Lung (tissue), 17 donors: ENCODE measurements at places on chromosomes 12 and 14.
A peak's percentile ranks its signal among the peaks of the same experiment; 100 is the strongest.

- H3K36me3 ChIP-seq: no peaks in the 10 kb centered on the region
- no peak overlapping the region for H3K4me3 ChIP-seq
These were observed 172.4 kb upstream of the IGF1 start for GRCh38 chr12:102652645-102653313.

DNA sequence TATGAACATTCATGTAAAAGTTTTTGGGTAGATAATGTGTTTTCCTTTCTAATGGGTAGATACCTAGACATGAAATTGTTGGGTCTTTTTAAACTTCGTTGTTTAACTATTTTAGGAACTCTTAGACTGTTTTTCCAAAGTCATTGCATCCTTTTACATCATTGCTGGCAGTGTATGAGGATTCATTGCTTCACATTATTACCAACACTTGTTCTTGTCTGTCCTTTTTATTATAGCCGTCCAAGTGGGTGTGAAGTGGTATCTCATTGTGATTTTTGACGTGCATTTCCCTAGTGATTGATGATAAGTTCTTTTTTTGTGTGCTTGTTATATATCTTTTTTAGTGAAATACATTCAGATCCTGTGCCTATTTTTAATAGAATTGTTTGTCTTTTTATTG is 39.4 kb downstream of the USP15 start:
- H3K4me1 ChIP-seq: no peaks in the 10 kb centered on the region
- H3K36me3 ChIP-seq: peaks cover 21% of the 10 kb centered on the region
- H3K27ac ChIP-seq: no peak overlapping the region
- H3K4me3 ChIP-seq: no peak overlapping the region
- no peak for DNase-seq

DNA sequence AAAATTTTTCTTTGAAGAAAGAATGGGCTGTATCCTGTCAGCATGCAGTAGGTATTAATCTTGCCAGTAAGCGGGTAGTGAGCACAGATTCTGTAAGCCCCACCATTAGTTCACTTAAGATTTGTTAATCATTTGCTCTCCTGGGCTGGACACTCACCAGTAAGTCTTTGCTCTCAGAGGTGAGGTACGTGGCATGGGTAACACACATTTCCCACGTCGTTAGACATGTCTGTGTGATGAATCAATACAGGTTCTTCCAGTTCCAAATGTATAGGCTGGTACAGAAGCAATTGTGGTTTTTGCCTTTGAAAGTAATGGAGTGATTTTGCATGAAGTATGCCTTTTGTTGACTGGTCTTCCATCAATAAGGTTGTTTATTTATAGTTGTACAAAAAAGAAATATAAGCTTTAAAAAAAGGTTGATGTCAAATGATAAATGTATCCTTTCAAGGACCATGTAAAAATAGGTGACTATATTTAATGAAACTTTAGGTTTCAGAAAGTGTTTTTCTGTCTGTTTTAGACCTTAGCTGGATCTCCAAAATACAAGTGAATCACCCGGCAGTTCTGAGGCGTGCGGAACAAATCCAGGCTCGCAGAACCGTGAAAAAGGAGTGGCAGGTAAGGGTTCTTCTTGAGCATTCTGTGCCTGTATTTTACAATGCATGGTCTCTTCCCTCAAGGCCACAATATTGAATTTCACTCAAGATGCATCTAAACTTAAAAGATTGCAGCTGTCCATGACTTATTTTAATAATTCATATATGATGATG is 45.5 kb downstream of the DERA start:
- no peak overlapping the region for H3K27ac ChIP-seq
- no peak overlapping the region for H3K4me3 ChIP-seq
- H3K27me3 ChIP-seq: no peaks in the 10 kb centered on the region
- peaks cover 4% of the 10 kb centered on the region for H3K4me1 ChIP-seq
- DNase-seq: peak; percentile 19

DNA sequence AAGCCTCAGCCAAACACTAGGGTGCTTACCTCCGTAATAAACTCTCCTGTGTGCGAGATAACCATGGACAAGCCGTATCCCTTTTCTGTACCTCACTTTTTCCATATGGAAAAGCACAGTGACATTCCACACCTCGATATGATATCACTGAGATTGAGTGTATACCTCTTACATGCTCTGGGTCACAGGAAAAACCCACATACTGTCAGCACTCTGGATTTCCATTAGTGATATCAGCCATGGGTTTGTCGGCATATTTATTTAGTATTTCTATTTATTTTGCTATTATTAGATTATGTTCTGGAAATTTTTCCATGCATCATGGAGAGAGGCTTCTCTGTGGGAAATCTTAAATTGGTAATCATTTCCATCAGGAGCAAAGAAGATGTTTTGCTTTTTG is 28.0 kb upstream of the DAAM1 start:
- H3K27ac ChIP-seq: no peak overlapping the region
- H3K27me3 ChIP-seq: no peaks in the 10 kb centered on the region
- DNase-seq: no peak
- no peak overlapping the region for H3K4me3 ChIP-seq

DNA sequence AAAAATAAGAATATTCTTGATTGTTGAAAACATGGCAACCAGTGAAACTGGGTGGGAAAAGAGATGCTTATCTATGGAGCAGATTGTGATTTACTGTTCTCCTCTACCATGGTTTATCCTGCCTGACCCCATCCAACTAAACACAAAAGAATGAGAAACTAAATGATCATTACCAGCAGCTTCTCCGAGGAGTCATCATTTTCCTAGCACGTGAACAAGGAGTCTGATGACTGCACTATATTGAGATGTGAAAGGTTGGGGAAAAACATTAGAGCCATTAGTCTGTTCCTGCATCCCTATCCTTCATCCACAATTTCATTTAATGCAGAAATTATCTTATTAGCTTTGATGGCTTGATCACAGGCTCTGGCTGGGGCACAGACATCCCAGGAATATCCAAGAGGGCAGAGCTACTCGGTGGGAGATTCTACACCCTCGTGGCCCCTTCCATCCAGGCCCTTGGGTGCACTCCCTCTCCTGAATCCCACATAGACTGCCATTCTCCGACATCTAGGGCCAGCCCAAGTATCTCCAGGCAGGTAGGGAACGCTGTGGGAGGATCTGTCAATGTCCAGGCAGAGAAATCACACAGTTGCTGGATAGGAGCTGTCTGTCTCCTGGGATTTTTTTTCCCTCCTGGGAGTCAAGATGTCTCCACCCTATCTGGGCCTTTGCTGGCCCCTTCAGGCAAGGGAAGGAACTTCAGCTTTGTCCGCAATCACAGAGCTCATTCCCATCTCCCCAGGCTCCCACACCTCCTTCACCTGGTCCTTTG is 43.3 kb upstream of the DHRS4 start:
- H3K27me3 ChIP-seq: no peaks in the 10 kb centered on the region
- H3K27ac ChIP-seq: no peak overlapping the region
- DNase-seq: peak; percentile 53
- no peak overlapping the region for H3K4me3 ChIP-seq
- no peaks in the 10 kb centered on the region for H3K4me1 ChIP-seq

GRCh38 chr14:35339761-35340406 is 47.7 kb downstream of the PSMA6 start:
- no peaks in the 10 kb centered on the region for H3K27me3 ChIP-seq
- peaks cover 39% of the 10 kb centered on the region for H3K4me1 ChIP-seq
- H3K27ac ChIP-seq: peak overlapping the region; percentile 85
- DNase-seq: peak; percentile 53

DNA sequence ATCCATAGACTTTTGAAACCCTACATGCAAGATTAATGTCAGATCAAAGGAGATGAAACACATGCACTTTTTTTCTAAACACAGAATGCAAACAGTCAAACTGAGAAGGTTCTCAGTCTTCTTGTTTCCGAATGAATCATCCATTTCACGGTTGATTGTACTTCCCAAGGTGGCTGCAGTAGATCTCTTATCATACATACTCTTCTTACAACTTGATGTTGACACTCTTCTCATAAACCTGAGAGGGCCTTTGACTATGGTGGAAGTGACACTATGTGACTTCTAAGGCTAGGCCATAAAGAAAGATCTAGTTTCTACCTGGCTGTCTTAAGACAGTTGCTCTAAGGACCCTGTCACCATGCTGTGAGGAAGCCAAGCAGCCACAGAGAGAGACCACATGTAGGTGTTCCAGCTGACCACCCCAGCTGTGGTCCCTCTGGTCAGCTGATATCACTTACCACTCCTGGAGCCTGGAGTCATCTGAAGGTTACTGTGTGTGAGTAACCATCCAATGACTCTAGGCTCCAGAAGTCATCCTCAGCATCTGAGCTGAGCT is 67.2 kb upstream of the HMGA2 start:
- H3K4me1 ChIP-seq: no peaks in the 10 kb centered on the region
- no peaks in the 10 kb centered on the region for H3K36me3 ChIP-seq
- no peaks in the 10 kb centered on the region for H3K27me3 ChIP-seq
- DNase-seq: no peak
- no peak overlapping the region for H3K27ac ChIP-seq

DNA sequence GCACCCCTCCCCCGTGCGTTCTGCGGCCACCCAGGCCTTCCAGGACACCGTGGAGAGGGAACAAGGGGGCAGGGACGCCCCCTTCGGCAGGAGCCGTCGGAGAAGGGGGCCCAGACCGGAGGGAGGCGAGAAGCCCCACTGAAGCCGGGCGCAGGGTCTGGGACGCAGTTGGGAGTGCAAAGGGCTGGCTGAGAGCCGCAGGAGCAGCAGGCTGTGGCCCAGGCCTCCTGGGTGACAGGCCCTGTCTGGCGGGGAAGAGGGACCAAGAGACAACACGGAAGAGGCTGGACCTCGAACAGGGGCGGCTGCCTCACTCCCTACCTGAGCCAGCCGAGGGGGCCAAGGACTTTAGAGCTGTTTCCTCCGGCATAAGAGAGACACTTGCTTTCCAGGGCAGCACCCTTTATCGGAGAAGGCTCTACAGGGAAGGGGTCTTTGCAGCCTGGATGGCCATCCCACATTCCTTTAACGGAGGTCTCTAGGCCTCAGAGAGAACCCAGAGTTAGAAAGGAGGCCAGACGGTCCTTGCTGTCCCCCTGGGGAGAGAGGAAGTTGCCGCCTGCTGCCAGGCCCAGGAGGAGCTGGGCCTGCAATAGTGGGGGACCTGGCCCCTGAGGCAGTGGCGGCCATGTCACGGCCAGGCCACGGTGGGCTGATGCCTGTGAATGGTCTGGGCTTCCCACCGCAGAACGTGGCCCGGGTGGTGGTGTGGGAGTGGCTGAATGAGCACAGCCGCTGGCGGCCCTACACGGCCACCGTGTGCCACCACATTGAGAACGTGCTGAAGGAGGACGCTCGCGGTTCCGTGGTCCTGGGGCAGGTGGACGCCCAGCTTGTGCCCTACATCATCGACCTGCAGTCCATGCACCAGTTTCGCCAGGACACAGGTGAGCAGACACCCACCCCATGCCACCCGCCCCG is 1.3 kb downstream of the DTX1 start:
- H3K4me1 ChIP-seq: peaks cover 4% of the 10 kb centered on the region
- H3K27ac ChIP-seq: no peak overlapping the region
- no peaks in the 10 kb centered on the region for H3K36me3 ChIP-seq
- H3K27me3 ChIP-seq: peaks cover 19% of the 10 kb centered on the region
- no peak overlapping the region for H3K4me3 ChIP-seq
